ENCODE measurements at places on chromosomes 7 and 10. TPM values are rescaled to one million over a fixed set of nuclear protein-coding genes. Genes with fewer than 3 reads are reported as not detected.

- H3K27ac ChIP-seq, result peak overlapping the region; percentile 96
- peak overlapping the region; percentile 98 for H3K4me3 ChIP-seq
- H3K4me1 ChIP-seq, result peaks cover 46% of the 10 kb centered on the region
- DNase-seq, result peak; percentile 59
- H3K27me3 ChIP-seq, result no peaks in the 10 kb centered on the region
- H3K36me3 ChIP-seq, result peaks cover 21% of the 10 kb centered on the region
Measured at GRCh38 chr10:6203331-6204062, 765 bp downstream of the PFKFB3 start.

DNA sequence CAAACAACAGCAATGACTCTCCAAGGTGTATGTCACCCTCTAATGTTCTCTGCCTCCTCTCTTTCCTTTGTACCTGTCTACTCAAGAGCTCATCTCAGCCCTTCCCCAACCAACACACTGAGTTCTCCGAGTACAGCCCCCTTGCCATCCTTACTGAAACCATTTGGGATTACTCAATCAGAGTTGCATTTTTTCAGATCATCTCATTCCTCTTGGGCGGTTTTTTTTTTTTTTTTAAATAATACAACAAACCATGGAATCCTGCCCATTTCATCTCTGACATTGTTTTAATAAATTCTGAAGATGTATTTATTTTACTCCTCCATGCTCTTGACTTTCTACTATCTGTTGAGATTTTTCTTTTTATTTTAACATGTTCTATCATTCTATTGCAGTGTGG lies 4.2 kb upstream of the CREB3L2 start:
- H3K27ac ChIP-seq, result no peak overlapping the region
- no peaks in the 10 kb centered on the region for H3K36me3 ChIP-seq
- peaks cover 21% of the 10 kb centered on the region for H3K4me1 ChIP-seq
- peaks cover 4% of the 10 kb centered on the region for H3K27me3 ChIP-seq

DNA sequence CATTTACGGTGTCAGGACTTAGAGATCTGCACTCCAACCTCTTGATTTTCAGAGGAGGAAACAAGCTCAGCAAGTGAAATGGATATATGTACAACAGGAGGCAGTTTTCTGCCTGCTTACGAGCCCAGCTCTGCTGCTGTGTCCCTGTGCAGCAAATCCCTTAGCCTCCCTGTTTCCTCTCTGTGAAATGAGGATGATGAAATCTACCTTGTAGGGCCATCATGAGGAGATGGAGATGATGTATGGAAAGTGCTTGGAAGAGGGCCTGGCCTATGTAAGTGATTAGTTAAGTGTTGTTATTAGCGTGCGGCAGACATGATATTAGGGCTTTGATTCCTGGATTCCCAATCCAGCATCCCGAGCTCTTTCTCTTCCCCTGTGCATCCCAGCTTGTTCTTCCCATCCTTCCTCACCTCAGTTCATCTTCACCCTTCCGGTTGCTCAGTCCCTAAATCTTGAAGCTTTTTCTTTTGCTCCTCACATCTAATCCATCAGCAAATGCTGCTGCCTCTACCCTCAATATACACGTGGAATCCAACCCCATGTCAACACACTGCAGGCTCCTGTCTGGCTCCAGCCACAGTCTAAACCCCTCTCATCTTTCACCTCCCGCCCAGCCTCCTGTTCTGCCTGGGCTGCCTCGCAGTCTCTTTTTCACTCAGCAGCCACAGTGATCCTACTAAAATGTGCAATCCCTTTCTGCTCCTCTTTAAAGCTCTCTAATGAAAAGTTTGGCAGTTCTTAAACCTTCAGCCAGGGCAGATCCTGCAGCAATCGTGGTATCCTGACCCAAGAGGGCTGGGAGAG lies 113.8 kb downstream of the MARCHF5 start:
- no peaks in the 10 kb centered on the region for H3K4me1 ChIP-seq
- H3K27ac ChIP-seq, result no peak overlapping the region
- no peaks in the 10 kb centered on the region for H3K36me3 ChIP-seq
- DNase-seq, result no peak
- no peak overlapping the region for H3K4me3 ChIP-seq

Gene DDIT4
- total RNA-seq, result 189 TPM

Gene OPN4
- total RNA-seq, result not detected

- H3K4me3 ChIP-seq, result no peak overlapping the region
- peaks cover 22% of the 10 kb centered on the region for H3K4me1 ChIP-seq
- H3K27ac ChIP-seq, result no peak overlapping the region
- peaks cover 17% of the 10 kb centered on the region for H3K27me3 ChIP-seq
Measured at GRCh38 chr10:33263453-33263852, 71.0 kb downstream of the NRP1 start.

Gene WNT2
- total RNA-seq, result not detected

Gene CALML3
- total RNA-seq, result not detected

Gene PRSS2
- total RNA-seq, result not detected

Gene CALHM3
- 0.17 TPM for total RNA-seq

- no peak overlapping the region for H3K27ac ChIP-seq
- DNase-seq, result no peak
- no peaks in the 10 kb centered on the region for H3K4me1 ChIP-seq
- H3K27me3 ChIP-seq, result no peaks in the 10 kb centered on the region
- no peaks in the 10 kb centered on the region for H3K36me3 ChIP-seq
- no peak overlapping the region for H3K4me3 ChIP-seq
Measured at GRCh38 chr7:41107938-41108448, 594.9 kb downstream of the INHBA start.

DNA sequence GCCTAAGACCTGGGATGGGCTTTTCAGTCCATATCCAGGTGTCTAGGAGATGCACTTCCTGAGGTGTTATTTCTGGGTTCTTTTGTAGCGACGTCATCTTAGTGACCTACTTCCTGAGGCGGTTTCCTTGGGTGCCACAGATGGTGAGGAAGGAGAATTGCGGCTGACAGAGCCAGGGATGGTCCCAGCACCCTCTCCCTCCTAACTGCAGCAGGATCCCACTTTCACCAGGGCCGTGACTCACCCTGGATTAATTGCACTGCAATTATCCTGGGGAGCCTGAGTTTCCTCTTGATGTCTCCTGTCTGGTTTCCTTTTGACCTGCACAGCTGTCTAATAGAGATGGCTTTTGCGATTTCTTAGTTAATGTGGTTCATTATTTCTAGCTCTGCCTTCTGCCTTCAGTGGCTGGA lies 271.7 kb downstream of the TCF7L2 start:
- peaks cover 18% of the 10 kb centered on the region for H3K4me1 ChIP-seq
- DNase-seq, result no peak
- peaks cover 51% of the 10 kb centered on the region for H3K27me3 ChIP-seq
- no peaks in the 10 kb centered on the region for H3K36me3 ChIP-seq
- no peak overlapping the region for H3K27ac ChIP-seq

Gene GTPBP10
- total RNA-seq, result 30.1 TPM

Gene FBXW4
- total RNA-seq, result 40.7 TPM

- no peak overlapping the region for H3K4me3 ChIP-seq
- DNase-seq, result no peak
- peaks cover 2% of the 10 kb centered on the region for H3K27me3 ChIP-seq
- peaks cover 23% of the 10 kb centered on the region for H3K4me1 ChIP-seq
Measured at GRCh38 chr10:32976338-32976737, 18.3 kb upstream of the ITGB1 start.

- no peak for DNase-seq
- H3K27ac ChIP-seq, result no peak overlapping the region
- H3K4me3 ChIP-seq, result no peak overlapping the region
- peaks cover 23% of the 10 kb centered on the region for H3K27me3 ChIP-seq
Measured at GRCh38 chr7:108140671-108141070, 10.5 kb upstream of the LAMB4 start.

- H3K4me3 ChIP-seq, result no peak overlapping the region
- no peaks in the 10 kb centered on the region for H3K4me1 ChIP-seq
- no peak for DNase-seq
- H3K36me3 ChIP-seq, result no peaks in the 10 kb centered on the region
- H3K27ac ChIP-seq, result no peak overlapping the region
Measured at GRCh38 chr7:89023206-89023605, 227.7 kb upstream of the TEX47 start.

GRCh38 chr7:94400022-94400421 lies 5.3 kb downstream of the COL1A2 start:
- no peaks in the 10 kb centered on the region for H3K36me3 ChIP-seq
- H3K4me3 ChIP-seq, result no peak overlapping the region
- no peak overlapping the region for H3K27ac ChIP-seq
- no peak for DNase-seq
- peaks cover 8% of the 10 kb centered on the region for H3K27me3 ChIP-seq

DNA sequence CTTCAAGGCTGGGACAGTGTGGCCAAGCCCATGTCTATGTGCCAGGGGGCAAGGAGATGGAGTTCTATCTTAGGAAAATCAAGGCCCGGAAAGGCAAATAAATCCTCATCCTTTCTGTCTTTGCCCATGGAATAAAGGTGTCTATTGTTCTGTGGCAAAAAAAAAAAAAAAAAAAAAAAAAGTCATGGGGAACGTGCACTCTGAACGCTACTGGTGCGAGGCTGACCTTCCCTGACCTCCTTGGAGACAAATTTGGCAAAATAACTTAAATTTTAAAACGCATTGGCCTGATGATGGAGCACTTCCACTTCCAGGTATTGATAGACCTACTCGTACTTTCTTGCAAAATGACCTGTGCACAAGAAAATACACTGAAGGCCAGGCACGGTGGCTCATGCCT lies 12.2 kb upstream of the BAG3 start:
- peaks cover 29% of the 10 kb centered on the region for H3K4me1 ChIP-seq
- H3K4me3 ChIP-seq, result no peak overlapping the region
- no peak overlapping the region for H3K27ac ChIP-seq
- H3K27me3 ChIP-seq, result no peaks in the 10 kb centered on the region
- no peak for DNase-seq
- H3K36me3 ChIP-seq, result no peaks in the 10 kb centered on the region

Gene ADAM22
- total RNA-seq, result 0.96 TPM

Gene SLC39A12
- total RNA-seq, result not detected

DNA sequence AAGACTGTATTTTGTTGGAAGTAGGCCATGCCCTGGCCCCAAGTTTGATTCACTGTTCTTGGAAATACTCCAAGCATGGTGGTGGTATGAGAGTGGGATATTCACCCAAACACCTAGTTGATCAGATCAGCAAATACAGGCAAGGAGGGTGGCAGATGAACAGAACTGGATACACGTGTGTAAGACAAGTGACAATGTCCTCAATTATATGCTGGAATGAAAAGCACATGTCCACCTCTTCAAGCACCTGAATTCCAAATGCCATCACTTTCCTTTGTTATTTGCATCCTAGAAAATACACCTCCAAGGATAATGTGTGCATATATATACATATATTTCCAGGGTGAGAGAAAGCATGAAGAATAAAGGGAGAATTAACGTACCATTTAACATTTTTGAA lies 131.8 kb upstream of the ZEB1 start:
- H3K36me3 ChIP-seq, result no peaks in the 10 kb centered on the region
- H3K4me1 ChIP-seq, result peaks cover 2% of the 10 kb centered on the region
- H3K4me3 ChIP-seq, result no peak overlapping the region
- no peak overlapping the region for H3K27ac ChIP-seq

Gene GRM3
- total RNA-seq, result not detected

GRCh38 chr7:155733582-155734444 lies 78.5 kb downstream of the SHH start:
- H3K27me3 ChIP-seq, result no peaks in the 10 kb centered on the region
- H3K4me1 ChIP-seq, result peaks cover 55% of the 10 kb centered on the region
- no peak for DNase-seq
- peaks cover 47% of the 10 kb centered on the region for H3K36me3 ChIP-seq
- H3K4me3 ChIP-seq, result no peak overlapping the region

Gene ATP6V0A4
- total RNA-seq, result not detected

- no peaks in the 10 kb centered on the region for H3K27me3 ChIP-seq
- H3K27ac ChIP-seq, result peak overlapping the region; percentile 78
- peaks cover 32% of the 10 kb centered on the region for H3K36me3 ChIP-seq
- DNase-seq, result no peak
- peaks cover 46% of the 10 kb centered on the region for H3K4me1 ChIP-seq
Measured at GRCh38 chr7:139681812-139682135, 96.0 kb downstream of the HIPK2 start.

- no peaks in the 10 kb centered on the region for H3K4me1 ChIP-seq
- H3K36me3 ChIP-seq, result no peaks in the 10 kb centered on the region
- DNase-seq, result no peak
- no peaks in the 10 kb centered on the region for H3K27me3 ChIP-seq
- H3K4me3 ChIP-seq, result no peak overlapping the region
Measured at GRCh38 chr10:66958466-66958865, 32.6 kb downstream of the LRRTM3 start.
